ENCODE measurements at places on chromosomes 13 and 19.

DNA sequence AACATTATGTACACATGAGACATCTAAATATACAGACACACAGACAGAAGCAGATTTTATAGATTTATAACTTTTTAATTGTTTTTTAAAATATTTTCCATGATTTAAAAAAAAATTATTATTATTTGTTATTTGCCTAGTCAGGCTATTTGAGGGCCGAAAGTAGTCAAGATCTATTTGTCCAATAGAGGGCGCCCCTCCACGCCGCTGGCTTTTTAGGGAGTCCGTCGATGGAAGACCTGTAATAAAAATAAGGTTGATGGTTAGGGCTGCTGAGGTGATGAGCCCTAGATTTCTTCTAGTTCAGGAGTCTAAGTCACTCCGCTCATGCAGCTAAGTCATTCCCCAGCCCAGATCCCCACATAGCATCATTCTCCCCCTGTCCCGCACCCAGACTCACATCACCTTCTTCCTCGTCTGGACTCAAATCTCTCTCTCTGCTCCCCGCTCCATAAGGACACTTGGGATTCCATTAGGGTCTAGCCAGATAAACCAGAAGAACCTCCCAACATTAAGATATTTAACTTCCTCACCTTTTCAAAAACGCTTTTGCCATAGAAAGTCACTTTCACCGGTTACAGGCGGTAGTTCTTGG lies 33.9 kb upstream of the CEACAM21 start:
- peak; percentile 32 for DNase-seq

- DNase-seq: no peak
Measured at GRCh38 chr19:1046836-1047695, 7.2 kb downstream of the ABCA7 start.

- DNase-seq: peak; percentile 61
Measured at GRCh38 chr13:39051157-39051556, 12.9 kb downstream of the NHLRC3 start.

- peak; percentile 55 for DNase-seq
Measured at GRCh38 chr13:52405767-52406494, at the start of gene THSD1. THSD1 (minus strand) TSS chr13:52406172; CDS start chr13:52402600, 3,572 bp downstream.

DNA sequence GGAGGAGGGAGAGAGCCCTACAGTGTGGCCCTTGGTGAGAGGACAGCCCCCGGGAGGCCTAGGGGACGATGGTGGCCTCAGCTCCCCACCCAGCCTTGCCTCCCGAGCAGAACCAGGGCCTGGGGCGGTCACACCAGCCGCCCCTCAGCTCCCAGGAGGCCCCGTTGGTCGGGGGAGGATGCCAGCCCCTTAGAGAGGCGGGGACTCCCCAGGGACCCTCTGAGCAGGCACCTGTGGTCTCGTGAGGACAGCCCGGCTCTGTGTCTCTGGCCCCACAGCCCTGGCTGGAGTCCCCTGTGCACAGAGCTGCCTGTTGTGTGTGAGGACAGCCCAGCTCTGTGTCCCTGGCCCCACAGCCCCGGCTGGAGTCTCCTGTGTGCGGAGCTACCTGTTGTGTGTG lies 158.8 kb downstream of the KDM4B start:
- DNase-seq: no peak

- no peak for DNase-seq
Measured at GRCh38 chr19:48448563-48448962, 2.8 kb downstream of the GRWD1 start.

- no peak for DNase-seq
Measured at GRCh38 chr19:5960005-5961001, 17.6 kb downstream of the RANBP3 start.

GRCh38 chr13:85247780-85248179 lies 551.4 kb downstream of the SLITRK6 start:
- no peak for DNase-seq

GRCh38 chr13:98797456-98797855 lies 45.0 kb upstream of the SLC15A1 start:
- no peak for DNase-seq

GRCh38 chr13:94169454-94170144 lies 309.9 kb downstream of the DCT start:
- DNase-seq: peak; percentile 27

GRCh38 chr19:10543059-10543419 lies 665 bp upstream of the ATG4D start:
- no peak for DNase-seq

DNA sequence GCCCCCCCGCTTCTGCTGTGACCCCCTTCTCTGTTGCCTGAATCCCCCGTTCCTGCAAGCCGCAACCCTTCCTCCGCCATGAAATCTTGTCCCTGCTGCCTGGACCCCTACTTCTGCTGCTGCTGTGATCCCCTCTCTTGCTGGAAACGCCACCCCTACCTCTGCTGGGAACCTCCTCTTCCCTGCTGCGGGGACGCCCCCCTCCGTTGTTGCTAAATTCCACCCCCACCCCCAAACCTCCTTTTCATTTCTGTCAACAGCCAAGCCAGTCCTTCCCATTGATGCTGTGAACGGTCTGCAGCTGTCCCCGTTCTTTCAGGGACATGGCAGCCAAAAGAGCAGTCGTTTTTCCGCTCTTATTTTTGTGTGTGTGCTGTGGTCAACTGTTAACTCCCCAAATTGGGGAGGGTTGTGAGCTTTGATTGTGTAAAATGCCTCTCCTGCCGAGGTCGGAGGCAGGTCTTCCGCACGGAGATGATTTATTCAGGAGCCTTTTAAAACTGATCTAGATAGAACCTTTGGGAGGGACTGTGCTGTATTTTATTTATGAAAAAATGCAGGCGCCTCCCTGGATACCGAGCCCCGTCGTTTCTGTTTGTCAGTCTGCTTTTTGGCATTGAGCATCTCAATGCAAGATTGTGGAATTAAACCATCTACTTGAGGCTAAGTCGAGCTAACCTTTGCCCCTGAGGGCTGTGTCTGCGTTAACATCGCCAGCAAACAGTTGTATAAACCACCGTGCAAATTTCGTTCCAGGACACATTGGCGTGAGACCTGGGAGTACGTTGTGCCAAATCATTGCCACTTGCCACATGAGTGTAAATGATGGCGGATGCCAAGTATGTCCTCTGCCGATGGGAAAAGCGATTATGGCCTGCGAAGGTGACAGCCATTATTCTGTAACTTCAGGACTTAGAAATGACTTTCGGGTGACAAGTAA lies 27.9 kb upstream of the NDUFS7 start:
- peak; percentile 24 for DNase-seq

DNA sequence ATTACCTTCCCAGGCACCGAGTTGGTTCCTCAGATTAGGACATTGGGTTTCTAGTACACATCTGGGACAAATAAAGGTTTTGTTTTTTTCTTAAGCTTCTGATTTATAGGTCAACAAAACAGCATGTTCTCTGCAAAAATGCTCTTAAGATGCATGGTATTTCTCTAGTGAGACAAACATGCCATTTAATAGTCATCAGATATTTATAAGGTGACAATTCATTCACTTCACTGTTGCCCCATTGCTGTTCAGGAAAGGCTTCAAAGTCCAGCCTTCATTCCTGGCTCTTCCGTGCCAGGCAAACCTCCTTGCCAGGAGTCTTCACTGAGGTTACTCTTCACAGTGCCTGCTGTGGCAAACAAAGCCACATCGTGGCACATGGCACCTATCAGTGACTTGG lies 156.3 kb upstream of the FNDC3A start:
- no peak for DNase-seq

DNA sequence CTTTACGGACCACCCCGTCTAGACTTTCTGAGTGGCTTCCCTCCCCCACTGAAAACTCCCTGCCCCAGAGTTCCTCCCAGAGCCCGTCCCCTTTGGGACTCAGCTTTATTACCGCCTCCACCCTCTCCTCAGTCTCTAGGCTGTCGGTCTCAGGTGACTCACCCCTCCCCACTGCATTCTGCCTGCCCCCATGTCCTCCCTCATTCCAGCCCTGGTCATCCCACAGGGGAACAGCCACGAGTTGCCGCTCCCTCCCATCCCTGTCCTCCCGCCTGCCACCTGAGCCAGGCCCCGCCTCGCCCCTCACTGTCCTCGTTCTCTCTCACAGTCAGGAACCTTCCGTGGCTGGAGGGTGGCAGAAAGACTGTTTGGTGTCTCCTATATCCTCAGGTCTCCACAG lies 57.3 kb downstream of the SMARCA4 start:
- no peak for DNase-seq

DNA sequence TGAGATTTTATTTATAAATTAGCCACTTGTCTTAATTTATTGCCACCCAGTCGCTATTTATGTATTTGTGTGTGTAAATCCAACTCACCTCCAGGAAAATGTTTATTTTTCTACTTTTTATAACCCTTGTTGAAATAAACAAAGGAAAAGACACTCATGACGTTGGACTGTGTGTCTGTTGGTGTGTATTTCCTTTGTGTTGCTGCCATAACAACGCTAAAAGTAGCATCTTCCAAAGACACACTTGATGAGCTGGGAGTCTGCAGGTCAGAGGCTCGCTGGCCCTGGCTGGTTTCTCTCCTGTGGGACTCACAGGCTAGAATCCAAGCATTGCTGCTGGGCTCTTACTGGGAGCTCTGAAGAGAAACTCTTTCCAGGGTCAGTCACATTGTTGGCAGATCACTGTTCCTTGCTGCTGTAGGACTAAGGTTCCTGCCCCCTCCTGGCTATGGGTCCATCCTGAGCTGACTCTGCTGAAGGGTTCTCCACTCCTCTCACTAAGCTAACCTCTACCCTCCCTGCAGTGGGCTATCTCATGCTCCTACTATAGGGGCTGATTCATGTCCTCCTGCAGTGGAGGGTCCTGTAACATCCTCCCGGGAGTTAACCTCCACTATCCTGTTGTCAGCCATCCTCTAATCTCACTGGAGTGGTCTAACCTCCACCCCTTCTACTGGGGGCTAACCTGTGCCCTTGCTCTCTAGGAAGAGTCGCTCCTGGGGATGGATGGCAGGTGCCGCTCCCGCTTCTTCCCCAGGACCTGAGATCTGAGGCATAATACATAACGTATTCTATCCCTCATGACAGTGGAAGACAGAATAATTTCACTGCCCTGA lies 2.1 kb downstream of the IFNL2 start:
- no peak for DNase-seq

- DNase-seq: no peak
Measured at GRCh38 chr19:5632657-5633056, 9.8 kb downstream of the SAFB start.

DNA sequence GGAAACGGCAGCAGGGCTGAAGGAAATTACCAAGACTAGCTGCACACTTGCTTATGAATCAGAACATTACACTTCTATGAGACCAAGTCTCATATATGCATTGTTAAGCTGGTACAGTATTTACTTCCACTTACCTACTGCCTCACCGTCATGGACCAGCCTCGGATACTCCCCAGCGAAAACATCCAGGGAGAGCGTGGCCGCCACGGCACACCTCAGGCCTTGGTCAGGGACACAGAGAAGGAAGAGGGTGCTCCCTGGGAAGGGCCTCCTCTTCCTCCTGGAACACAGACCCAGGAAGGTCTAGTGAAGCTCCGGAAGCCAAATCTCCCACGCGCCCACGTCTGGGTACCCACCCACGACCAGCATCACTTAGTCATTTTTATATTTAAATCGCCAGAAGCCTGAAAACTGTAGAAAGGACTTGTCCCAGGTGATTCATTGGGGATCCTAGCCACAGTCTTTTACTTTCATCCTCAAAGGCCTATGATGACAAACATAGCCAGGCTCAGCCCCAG lies 24.4 kb upstream of the MTIF3 start:
- no peak for DNase-seq

- peak; percentile 70 for DNase-seq
Measured at GRCh38 chr19:42345191-42345812, 19.9 kb downstream of the MEGF8 start.

DNA sequence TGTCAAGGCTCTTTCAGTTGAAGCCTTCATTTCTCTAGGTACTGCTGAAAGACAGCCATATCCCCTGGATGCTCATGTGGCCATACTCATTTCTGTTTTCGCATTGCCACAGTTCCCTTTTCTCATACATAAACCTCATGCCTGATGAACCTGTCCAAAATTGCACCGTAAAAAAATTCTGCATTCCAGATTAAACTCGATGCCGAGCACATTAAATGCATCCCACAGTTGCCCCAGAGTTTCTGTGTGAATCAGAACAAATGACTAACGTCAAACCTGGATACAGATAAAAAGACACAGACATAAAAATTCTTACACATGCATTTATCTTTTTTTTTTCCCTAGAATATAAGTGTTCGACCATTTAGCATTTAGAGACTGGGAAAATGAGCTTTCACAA lies 288.2 kb downstream of the COG6 start:
- DNase-seq: no peak

DNA sequence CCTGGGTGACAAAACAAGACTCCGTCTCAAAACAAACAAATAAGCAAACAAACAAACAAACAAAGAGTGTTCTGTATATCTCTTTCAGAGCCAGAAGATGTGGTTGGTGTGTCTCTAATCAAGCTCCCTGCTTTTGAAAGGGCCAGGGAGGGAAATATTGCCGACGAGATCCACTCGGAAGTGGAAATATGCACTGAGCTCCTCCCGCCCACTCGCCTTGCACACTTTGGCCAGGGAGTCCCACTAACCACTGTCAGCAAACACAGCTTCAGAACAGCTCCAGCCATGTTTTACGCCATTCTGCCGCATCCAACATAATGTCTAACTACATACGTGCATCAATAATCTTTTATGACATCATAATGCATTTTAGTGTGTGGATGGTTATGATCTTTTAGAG lies 155.5 kb upstream of the VSTM2B start:
- no peak for DNase-seq

DNA sequence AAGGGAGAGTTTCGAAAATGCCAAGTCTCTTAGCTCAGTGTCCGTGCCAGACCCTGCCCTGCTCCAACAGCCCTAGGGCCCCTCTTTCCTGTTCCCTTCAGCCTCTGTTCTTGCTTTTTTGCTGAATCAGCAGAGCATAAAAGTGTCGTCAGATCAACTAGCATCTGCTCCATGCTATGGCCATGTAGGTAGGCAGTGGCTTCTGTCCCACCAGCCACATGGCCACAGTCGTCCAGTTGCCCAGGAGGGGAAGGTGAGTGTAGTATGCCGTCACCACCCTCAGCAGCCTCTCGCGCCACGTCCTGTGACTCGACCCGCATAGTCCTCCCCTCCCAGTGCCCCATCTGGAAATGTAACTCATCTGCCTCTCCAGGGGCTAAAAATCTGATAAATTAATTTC lies 50.9 kb upstream of the ATP11A start:
- DNase-seq: no peak
